Liver (tissue), 10 donors: ENCODE measurements at places on chromosomes 7 and 10. TPM values are rescaled to one million over a fixed set of nuclear protein-coding genes. Genes with fewer than 3 reads are reported as not detected.

- no peak for DNase-seq
Measured at GRCh38 chr10:35396560-35397434, 60.5 kb downstream of the CCNY start.

DNA sequence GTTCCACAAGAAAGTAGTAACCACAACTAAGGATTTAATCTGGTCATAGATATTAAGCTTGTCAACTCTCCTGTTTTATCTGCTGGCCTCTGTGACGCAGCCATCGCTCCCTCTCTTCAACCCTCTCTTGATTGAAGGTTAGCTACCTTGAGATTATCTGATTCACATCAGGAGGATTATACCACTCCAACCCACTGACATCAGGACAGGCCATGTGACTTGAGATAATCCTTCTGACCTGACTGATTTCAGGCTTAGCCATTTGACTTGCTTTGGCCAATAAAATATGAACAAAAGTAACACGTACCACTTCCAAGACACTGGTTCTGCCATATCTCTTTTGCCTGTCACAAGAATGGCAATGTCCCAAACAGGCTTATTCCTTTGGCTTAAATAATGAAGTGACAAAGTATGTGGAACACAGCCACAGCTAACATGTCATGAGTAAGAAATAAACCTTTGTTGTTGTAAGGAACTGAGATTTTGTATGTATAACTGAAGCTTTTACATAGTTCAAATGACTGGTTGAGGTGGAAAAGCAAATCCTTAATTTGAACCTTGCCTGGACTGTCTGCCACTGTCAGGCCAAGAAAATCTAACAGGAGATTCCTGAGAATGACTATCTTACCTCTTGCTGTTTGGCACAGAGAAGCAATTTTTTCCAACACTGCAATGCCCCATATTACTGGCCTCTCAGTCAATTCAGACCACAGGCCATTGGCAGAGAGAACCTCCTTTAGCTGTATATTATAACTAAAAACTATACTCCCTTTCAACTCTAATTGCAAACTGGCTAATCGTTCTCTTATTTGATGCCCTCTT, 13.9 kb downstream of the ZNF438 start:
- no peak for DNase-seq

NCF1 gene
- total RNA-seq = 2.0 TPM

HOXA1 gene
- total RNA-seq = 0.08 TPM

SLC12A9 gene
- 17.2 TPM for total RNA-seq
